ENCODE measurements at places on chromosomes 2 and 18. TPM values are rescaled to one million over a fixed set of nuclear protein-coding genes. Genes with fewer than 3 reads are reported as not detected.

- DNase-seq, result no peak
These were observed 3.3 kb downstream of the L3MBTL4 start for GRCh38 chr18:6411382-6411781.

GRCh38 chr2:70923378-70924015, 12.2 kb upstream of the ATP6V1B1 start:
- no peak for DNase-seq

DNA sequence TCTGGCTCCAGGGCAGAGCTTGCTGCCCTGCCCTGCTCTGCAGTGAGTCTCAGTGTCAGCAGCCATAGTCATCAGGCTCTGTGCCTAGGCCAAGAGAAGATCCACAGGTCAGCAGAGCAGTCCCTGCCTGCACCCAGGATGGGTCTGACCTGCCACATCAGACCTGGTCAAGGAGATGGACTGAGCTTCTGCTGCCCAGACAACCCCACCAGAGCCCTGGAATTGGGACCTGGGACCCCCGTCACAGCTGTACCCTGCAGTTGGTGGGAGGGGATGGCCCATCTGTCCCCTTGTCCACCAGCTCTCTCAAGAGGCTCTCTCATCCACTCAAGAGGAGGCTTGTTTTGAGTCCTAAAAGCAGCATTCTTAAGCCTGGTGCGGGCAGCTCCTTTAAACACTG, 142.6 kb downstream of the TFCP2L1 start:
- no peak for DNase-seq

DNA sequence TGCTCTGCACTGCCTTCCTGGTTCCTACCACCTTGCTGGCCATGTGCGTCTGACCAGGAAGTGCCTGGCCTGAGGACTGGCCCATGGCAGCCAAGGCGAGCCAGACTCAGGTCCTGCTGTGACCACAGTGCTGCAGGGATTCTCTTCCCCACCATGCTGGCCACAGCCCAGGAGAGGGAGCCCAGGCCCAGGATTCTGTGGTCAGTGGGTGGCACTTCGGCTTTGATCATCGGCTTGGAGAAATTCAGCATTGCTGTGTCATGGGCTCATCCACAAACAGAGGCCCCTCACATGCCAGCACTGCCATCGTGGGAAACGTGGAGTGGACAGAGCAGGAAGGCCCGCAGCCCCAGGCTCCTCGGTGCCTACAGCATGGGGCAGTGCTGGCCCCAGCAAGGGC, 211.6 kb downstream of the SEPTIN10 start:
- DNase-seq, result peak; percentile 51

DNA sequence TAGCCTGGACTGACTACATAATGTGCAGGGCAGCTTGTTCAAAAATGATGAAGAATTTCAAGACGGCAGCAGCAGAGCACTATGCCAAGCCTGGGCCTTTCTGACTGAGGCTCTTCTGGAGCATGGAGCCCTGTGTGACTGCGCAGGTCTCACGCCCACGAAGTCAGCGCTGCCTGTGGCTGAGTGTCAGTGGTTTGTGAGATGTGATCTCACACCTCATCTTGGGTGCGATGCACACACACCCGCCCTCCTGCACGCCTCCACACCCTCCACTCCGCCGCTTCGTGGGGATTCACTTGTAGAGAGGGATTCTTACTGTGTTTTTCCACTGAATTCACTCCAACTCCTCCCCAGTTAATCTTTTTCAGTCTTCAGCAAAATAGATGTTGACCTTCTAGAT, 103.9 kb downstream of the VIT start:
- DNase-seq, result no peak

DNA sequence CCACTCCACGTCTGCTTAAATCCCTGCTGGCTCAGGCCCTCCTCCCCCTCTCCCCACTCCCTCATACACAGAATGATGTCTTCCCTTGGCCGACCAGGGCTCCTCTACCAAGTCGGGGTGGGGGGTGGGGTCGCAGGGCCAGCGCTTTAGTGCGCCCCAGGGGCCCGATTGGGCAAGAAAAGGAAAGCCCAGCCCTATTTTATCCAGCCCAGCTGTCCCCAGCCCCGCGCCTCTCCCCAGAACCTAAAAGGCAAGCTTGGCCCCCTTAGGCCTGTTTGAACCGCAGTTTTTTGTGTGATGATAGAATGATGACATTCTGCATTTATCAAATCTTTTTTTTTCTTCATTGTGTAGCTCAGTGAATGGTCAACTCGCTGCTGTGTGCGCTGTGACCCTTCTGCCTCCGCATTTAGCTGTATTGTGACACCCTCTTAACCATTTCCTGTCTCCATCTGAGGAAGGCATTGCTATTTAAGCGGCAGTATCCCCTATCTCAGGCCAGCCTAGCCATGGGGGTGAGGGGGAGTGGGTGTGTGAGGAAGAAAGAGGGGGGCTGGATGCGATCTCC, 231.4 kb downstream of the HAUS1 start:
- DNase-seq, result no peak

DNA sequence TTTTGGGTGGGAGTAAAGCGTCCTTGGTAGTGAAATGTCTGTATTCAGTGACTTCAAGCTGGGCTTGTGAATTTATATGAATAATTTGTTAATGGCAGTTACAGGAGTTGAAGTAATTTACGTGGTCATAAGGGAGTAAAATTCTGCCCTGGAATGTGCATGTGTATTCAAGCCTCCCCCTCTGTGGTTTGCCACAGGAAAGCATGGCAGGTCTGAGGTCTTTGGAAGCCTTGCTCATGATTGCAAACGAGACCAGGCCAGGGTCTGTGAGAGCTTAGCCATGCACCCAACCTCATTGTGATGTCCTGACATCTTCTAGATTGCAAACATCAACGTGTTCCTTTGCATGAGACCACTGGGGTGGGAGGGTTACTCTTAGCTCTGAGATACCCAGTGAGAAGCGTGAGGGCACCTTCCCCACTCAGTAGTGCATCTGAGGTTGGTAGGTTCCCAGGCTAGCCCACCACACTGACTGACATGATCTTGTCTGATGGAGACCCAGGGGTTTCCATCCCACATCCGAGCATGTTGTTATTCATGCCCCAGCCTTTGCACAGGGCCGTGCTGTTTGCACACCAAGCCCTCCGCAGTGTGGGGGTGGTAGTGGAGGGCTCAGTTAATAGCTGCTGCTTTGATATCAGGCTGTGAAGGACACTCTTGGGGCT, 216.5 kb downstream of the KLHL29 start:
- no peak for DNase-seq

- no peak for DNase-seq
These were observed 231.8 kb upstream of the MYT1L start for GRCh38 chr2:2562867-2563266.

GRCh38 chr2:201183365-201183727, 405 bp downstream of the CASP10 start:
- DNase-seq, result no peak

DNA sequence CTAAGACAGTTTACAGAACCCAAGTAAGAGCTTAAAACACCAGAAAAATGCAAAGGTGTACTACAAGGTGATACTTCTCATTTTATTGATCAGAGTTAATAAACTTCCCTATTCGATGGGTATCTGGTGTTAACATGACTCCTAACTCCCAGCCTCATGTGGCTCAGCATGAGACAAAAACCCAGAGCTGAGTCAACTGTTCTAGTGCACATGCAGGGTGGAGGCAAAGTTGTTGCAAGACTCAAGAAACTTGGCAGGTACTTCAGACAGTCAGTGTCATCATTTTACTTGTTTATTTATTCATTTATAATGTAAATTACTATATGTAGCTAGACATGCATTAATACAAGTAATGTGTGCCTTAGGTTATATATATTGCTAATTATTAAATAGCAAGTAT, 216.6 kb upstream of the DSEL start:
- DNase-seq, result no peak

DNA sequence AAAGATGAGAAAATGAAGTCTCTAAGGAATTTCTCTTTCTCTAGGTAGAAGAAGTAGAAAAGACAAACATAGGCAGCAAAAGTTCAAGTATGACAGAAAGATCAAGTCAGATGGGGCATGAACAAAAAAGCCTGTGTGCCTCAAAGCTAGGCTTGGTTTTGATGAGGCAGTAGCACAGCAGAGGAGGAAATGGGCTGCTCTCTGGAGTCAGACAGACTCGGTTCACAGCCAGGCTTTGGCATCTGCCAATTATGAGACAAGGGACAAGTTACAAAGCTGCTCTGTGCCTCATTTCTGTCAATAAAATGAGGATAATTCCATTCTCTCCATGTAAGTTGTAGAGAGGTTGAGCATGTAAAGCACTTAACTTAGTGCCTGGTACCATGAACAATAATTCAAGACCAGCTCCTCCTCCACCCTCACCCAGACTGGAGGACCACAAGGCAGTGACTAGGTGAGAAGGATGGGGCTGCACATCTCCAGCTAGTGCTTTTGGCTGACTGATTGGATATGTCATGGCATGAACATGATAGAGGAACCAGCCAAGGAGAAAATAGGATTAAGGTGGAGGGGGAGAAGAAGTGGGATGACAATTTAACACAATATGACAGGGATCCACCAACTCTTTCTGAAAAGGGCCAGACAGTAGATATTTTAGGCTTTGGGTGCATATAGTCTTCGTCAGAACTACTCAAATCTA, 84.6 kb downstream of the TMEM163 start:
- no peak for DNase-seq

DNA sequence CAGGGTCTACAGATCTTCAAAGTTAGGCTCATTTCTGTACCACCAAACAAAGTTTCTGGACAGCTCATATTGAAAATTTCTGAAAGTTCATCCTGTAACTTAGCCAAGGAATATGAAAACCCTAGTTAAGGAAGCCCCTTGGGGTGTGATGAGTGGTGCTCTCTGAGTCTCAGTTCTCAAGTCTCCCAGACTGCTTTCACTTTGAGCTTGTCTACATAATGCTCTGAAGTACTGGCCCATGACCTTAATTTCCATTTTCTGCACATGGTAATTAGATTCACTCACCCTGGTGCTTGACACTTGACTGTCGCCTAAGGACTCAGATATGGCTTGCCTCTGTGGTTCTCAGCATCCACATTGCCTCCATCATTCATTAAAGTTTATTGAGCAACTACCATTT, 51.7 kb upstream of the SATB2 start:
- DNase-seq, result no peak

DNA sequence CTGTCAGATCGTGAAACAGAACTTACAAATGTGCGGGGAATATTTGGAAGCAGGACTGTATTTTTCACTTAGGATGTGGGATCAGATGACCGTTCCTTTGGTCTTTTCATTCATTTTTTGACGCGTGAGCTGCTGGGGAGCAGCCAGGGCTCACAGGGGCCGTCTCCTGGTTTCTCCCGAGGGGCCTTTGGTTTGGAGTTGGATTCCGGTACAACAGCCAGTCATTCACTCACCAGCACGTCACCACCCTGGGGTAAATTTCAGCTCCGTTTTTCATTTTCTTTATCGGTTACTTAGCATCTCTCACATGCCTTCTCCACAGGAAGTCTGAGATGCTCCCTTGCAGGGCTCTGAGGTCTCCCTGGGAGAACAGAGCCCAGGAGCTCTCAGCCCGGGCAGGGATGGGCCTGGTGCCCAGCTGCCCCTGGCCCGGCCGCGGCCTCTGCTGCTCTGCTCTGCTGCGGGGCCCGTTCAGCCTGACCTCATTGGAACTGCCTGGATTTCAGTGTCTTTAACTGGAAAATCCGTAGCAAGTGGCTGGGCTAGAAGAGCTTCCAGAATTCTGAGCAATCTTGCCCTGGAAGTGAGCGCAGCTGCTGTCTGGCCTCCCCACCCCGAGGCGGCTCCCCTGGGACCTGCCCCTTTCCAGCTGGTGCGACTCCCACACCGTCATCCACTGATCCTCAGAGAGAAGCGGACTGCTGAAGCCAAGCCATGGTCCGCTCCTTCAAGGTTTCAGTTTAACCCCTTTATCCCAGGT, 335.6 kb downstream of the EIPR1 start:
- DNase-seq, result no peak

DNA sequence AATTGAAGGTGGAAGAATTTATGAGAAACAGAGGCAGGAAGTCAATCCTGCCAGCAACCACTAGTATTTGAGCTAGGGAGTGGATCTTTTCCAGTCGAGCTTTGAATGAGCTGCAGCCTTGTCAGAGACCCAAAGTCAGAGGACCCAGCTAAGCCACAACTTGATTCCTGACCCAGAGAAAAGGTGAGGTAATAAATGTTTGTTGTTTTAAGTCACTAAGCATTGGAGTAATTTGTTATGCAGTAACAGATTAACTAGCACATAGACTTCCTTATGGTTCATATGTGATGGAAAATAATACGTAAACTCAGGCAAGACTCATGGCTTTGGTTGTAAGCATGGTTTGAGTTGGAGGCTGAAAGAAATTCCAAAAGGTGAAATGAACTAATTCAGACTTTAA, 21.6 kb downstream of the EFEMP1 start:
- no peak for DNase-seq

- no peak for DNase-seq
These were observed 37.6 kb downstream of the CENPO start for GRCh38 chr2:24830786-24831185.

DNA sequence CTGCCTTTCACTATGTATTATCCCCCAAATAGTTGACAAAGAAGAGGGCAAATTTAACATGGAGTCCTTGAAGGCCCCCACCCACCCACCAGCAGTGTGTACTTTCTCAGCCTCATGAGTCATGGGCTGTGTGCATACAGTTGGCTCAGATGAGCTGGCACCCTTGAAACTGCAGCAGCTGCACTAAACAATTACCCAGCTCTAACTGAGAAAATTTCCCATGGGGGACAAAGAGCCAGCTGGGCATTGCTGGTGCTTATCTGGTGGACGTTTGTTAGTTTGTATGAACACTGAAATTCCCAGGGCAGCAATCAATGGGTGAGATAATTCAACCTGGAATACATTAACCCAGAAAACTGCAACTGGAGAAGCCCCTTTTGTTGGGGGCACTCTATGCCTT, 131.7 kb downstream of the GCA start:
- peak; percentile 71 for DNase-seq

- DNase-seq, result peak; percentile 61
These were observed 120.8 kb upstream of the STK17B start for GRCh38 chr2:196291873-196292800.

DNA sequence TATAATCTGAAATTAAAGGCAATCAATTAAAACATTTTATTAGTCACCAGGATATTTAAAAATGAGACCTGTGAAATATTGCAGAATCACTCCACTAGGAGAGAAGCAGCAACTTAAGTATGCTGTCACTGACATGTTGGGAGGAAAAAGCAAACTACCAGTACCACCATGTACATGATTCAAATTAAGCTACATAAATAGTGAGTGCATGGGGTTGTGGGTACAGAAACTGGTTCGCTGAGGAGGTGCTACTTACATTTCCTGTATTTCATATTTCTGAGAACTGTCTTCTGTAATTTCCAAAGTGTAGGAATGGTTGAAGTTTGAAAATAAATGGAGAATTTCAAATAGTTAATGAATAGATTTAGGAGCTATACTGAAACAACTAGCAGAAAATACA, 7.9 kb upstream of the NR4A2 start:
- no peak for DNase-seq

Gene C2orf72
- 2.6 TPM for total RNA-seq

Gene VIT
- total RNA-seq, result 3.4 TPM

Gene ACTG2
- not detected for total RNA-seq

Gene STAT4
- 0.55 TPM for total RNA-seq

Gene NCL
- total RNA-seq, result 217 TPM
